ENCODE measurements at places on chromosomes 11 and 22.

GRCh38 chr11:98600103-98600502, 420.6 kb upstream of the CNTN5 start:
- H3K4me1 ChIP-seq, result no peaks in the 10 kb centered on the region
- no peaks in the 10 kb centered on the region for H3K36me3 ChIP-seq
- DNase-seq, result no peak
- no peak overlapping the region for H3K4me3 ChIP-seq
- H3K27me3 ChIP-seq, result no peaks in the 10 kb centered on the region

GRCh38 chr22:16964366-16964765, 43.7 kb downstream of the GAB4 start:
- no peaks in the 10 kb centered on the region for H3K4me1 ChIP-seq
- H3K36me3 ChIP-seq, result no peaks in the 10 kb centered on the region
- no peak overlapping the region for H3K4me3 ChIP-seq

GRCh38 chr11:117303646-117304315, 12.3 kb downstream of the BACE1 start:
- no peak for DNase-seq
- H3K4me3 ChIP-seq, result no peak overlapping the region
- H3K4me1 ChIP-seq, result no peaks in the 10 kb centered on the region
- H3K27me3 ChIP-seq, result peaks cover 3% of the 10 kb centered on the region
- no peak overlapping the region for H3K27ac ChIP-seq

GRCh38 chr22:24901448-24901847, 45.0 kb downstream of the LHFPL7 start:
- H3K27ac ChIP-seq, result no peak overlapping the region
- H3K4me1 ChIP-seq, result no peaks in the 10 kb centered on the region
- H3K4me3 ChIP-seq, result no peak overlapping the region
- peaks cover 9% of the 10 kb centered on the region for H3K36me3 ChIP-seq

- peaks cover 6% of the 10 kb centered on the region for H3K27me3 ChIP-seq
- no peaks in the 10 kb centered on the region for H3K36me3 ChIP-seq
- no peaks in the 10 kb centered on the region for H3K4me1 ChIP-seq
- no peak overlapping the region for H3K27ac ChIP-seq
- no peak for DNase-seq
Measured at GRCh38 chr11:30435488-30435887, 112.6 kb downstream of the ARL14EP start.

GRCh38 chr11:34613015-34613414, 7.9 kb upstream of the EHF start:
- H3K27ac ChIP-seq, result no peak overlapping the region
- H3K27me3 ChIP-seq, result peaks cover 5% of the 10 kb centered on the region
- no peak for DNase-seq
- H3K36me3 ChIP-seq, result no peaks in the 10 kb centered on the region

DNA sequence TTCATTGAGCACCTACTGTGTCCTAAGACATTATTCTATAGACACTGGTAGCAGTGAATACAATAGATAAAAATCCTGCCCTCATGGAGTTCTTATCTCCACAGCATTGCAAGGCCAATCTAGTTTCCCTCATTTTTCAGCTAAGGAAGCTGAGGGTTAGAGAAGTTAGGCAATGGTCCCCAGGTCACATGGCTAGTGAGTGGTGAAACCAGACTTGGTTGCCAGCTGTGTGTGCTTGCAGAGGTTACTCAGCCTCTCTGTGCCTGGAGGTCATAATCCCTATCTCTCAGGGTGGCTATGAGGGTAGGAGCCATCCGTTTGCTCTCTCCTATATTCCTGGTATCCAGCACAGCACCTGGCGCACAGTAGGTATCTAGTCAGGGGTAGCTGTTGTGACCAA, 147.7 kb upstream of the SEZ6L start:
- no peaks in the 10 kb centered on the region for H3K36me3 ChIP-seq
- DNase-seq, result no peak
- no peaks in the 10 kb centered on the region for H3K27me3 ChIP-seq
- H3K27ac ChIP-seq, result no peak overlapping the region

- H3K27me3 ChIP-seq, result no peaks in the 10 kb centered on the region
- no peaks in the 10 kb centered on the region for H3K36me3 ChIP-seq
- no peak for DNase-seq
- no peaks in the 10 kb centered on the region for H3K4me1 ChIP-seq
- H3K4me3 ChIP-seq, result no peak overlapping the region
Measured at GRCh38 chr11:16454289-16454863, 98.0 kb upstream of the SOX6 start.

DNA sequence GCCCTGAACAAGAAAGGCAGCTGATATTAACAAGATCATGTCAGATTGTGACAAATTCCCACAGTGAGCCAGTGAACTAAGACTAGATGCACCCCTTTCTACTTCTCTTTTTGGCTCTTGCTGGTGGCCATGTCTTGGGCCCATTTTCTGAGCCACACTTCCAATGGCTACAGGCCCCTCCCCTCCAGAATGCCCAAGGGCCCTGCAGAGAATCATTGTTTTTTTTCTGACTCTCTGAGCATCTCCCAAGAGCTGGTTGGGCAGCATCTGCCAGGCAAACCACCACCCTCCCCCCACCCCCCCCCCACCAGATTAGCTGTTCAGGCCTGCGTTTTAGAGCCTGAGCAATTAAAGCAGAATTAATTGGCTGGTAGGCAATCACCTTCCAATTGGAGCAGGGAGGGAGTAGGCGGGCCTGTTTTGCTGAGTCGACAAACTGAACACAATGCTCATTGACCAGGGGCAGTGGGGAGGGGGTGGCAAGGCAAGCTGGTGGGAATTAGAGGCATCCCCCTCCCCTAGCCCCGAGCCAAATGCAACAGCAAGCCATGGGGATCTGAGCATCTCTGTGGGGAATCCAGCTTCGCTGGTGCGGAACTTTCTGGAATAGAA, 541.4 kb downstream of the MN1 start:
- peaks cover 4% of the 10 kb centered on the region for H3K36me3 ChIP-seq
- H3K27ac ChIP-seq, result no peak overlapping the region
- H3K27me3 ChIP-seq, result peaks cover 17% of the 10 kb centered on the region
- H3K4me3 ChIP-seq, result no peak overlapping the region

- no peaks in the 10 kb centered on the region for H3K27me3 ChIP-seq
- peaks cover 15% of the 10 kb centered on the region for H3K4me1 ChIP-seq
- DNase-seq, result peak; percentile 46
- H3K36me3 ChIP-seq, result no peaks in the 10 kb centered on the region
Measured at GRCh38 chr11:63917692-63918506, 935 bp upstream of the RCOR2 start.

GRCh38 chr11:103047837-103048236, 44.1 kb downstream of the DCUN1D5 start:
- no peak for DNase-seq
- no peak overlapping the region for H3K4me3 ChIP-seq
- peaks cover 2% of the 10 kb centered on the region for H3K27me3 ChIP-seq
- H3K27ac ChIP-seq, result no peak overlapping the region
- H3K4me1 ChIP-seq, result peaks cover 23% of the 10 kb centered on the region

- no peaks in the 10 kb centered on the region for H3K36me3 ChIP-seq
- peaks cover 2% of the 10 kb centered on the region for H3K27me3 ChIP-seq
- H3K4me3 ChIP-seq, result no peak overlapping the region
- H3K27ac ChIP-seq, result no peak overlapping the region
- DNase-seq, result no peak
Measured at GRCh38 chr22:33382436-33382835, 324.3 kb upstream of the SYN3 start.

- H3K36me3 ChIP-seq, result no peaks in the 10 kb centered on the region
- DNase-seq, result no peak
- H3K4me1 ChIP-seq, result no peaks in the 10 kb centered on the region
- H3K27me3 ChIP-seq, result no peaks in the 10 kb centered on the region
- no peak overlapping the region for H3K27ac ChIP-seq
Measured at GRCh38 chr22:37927637-37927936, 21.5 kb downstream of the MICALL1 start.

GRCh38 chr11:72189455-72190250, 2.3 kb upstream of the FOLR1 start:
- H3K4me3 ChIP-seq, result no peak overlapping the region
- no peaks in the 10 kb centered on the region for H3K27me3 ChIP-seq
- H3K36me3 ChIP-seq, result no peaks in the 10 kb centered on the region
- no peak for DNase-seq
- H3K4me1 ChIP-seq, result no peaks in the 10 kb centered on the region

DNA sequence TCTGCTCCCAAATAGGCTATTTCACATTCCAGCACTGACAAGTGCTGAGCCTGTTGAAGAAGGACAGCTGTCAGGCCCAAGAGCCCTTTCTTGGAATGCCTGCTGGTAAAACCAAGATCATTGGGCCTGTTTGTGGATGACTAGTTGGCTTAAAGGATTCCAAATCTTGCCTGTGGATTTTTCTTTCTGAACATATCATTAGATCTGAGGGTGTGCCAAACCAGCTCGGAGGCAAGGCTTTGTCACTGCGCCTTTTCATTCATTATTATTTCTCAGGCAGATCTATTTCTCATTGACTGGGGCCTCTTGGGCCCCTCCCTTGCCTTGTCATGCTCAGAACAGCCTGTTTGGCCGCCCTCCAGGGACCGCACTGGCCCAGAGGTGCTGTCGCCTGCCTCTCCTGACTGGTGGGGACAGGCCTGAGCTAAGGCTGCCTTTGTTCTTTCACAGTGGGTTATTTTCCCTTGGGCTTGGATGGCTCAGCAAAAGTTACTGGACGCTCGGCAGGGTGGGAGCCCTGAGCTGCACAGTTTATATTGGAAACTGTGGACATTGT, 222.7 kb upstream of the SESN3 start:
- H3K27me3 ChIP-seq, result no peaks in the 10 kb centered on the region
- H3K4me3 ChIP-seq, result no peak overlapping the region
- H3K36me3 ChIP-seq, result no peaks in the 10 kb centered on the region
- no peak overlapping the region for H3K27ac ChIP-seq

Measured in activated naive CD4-positive, alpha-beta T cell treated with anti-CD3 and anti-CD28 coated beads for 36 hours (primary cell).